ENCODE measurements at places on chromosomes 3 and 15.

GRCh38 chr3:139281522-139282196 lies 62.2 kb upstream of the MRPS22 start:
- DNase-seq, result peak; percentile 77

- no peak for DNase-seq
These were observed 35.0 kb downstream of the SERP1 start for GRCh38 chr3:150511122-150511821.

GRCh38 chr3:173826416-173826815 lies 428.9 kb downstream of the NLGN1 start:
- DNase-seq, result no peak

- peak; percentile 21 for DNase-seq
These were observed 47.9 kb downstream of the PIK3CB start for GRCh38 chr3:138786788-138787271.

DNA sequence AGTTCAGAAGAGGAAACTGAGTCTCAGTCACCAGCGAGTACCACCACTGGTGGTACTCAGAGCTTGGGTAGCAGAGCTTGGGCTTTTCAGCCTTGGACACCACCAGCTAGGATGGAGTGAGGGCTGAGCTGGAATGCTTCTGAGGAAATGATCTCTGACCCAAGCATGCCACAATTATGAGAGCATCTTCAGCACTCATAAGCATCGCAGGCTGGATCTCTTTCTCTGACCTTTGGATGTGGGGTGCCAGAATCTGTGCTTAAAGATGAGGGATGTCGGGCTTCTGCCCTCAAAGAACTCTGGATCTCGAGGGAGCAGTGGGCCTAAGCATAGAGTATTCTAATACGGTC lies 36.4 kb downstream of the ZNF710 start:
- peak; percentile 91 for DNase-seq

DNA sequence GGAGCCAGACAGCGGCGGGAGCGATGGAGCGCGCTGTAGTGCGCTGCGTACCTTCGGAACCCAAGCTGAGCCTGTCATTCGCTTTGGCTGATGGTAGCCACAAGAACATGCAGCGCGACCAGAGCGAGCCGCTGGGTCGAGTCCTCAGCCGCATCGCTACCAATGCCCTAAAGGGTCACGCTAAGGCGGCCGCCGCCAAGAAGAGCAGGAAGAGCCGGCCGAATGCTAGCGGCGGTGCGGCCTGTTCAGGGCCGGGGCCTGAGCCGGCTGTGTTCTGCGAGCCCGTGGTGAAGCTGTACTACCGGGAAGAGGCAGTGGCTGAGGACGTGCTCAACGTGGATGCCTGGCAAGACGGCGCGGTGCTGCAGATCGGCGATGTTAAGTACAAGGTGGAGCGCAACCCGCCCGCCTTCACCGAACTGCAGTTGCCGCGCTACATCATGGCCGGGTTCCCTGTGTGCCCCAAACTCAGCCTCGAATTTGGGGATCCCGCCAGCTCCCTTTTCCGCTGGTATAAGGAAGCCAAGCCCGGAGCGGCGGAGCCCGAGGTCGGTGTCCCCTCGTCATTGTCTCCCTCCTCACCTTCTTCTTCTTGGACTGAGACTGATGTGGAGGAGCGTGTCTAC lies 498 bp downstream of the PDE12 start:
- peak; percentile 45 for DNase-seq

- DNase-seq, result no peak
These were observed 23.3 kb downstream of the RUBCN start for GRCh38 chr3:197713477-197713822.

DNA sequence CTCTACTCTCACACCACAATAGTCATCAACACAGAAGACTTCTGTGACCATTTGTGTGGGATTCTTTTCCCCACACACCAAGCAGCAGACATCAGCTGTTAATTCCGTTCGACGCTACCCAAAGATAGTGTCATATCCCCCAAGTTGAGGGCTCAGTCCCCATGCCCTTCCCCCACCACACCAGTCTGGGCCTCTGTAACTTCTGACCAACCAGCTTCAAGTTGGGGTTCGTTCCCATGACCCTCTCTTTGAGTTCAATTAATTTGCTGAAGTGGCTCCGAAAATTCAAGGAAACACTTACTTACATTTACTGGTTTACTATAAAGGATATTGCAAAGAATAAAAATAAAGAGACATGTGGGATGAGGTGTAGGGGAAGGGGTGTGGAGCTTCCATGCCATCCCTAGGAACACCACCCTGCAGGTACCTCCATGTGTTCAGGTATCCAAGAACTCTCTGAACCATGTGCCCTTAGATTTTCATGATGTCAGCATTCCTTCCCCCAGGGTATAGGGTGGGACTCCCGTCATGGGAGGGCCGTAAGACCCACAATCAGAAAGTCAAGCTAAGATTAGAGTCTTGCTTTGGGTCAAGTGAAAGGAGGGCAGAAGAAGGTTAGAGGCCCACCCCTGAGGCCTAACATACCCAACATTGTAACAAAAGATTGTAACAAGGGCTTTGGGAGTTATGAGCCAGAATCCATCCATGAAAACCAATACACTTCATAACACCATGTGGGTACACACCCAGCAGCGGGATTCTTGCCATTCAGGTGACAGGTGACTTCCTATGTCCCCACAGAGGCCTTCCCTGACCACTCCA lies 82.7 kb downstream of the BTLA start:
- DNase-seq, result no peak

GRCh38 chr3:141426404-141427034 lies 58.2 kb downstream of the ZBTB38 start:
- DNase-seq, result peak; percentile 64

DNA sequence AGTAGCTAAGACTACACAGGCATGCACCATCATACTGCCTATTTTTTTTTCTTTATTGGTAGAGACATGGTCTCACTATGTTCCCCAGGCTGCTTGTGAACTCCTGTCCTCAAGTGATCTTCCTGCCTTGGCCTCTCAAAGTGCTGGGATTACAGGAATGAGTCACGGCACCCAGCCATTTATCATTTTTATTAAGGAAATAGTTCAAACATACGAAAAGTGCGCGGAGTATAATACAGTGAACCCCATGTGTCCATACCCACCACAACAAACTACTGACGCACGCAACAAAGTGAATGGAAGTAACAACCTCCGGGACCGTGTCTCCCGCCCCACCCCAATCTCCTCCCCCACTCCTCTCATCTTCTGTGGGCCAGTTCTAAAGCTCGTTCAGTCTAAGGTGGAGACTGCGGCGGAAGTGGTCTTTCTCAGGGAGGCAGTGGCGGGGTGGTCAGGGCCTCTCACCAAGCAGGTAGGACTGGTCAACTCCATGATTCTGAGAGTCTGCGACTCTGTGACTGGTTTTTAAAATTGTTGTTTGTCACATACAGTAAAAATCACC lies 42.1 kb downstream of the DNAJB8 start:
- peak; percentile 55 for DNase-seq

GRCh38 chr3:106004137-106004681 lies 135.4 kb upstream of the CBLB start:
- DNase-seq, result peak; percentile 75

DNA sequence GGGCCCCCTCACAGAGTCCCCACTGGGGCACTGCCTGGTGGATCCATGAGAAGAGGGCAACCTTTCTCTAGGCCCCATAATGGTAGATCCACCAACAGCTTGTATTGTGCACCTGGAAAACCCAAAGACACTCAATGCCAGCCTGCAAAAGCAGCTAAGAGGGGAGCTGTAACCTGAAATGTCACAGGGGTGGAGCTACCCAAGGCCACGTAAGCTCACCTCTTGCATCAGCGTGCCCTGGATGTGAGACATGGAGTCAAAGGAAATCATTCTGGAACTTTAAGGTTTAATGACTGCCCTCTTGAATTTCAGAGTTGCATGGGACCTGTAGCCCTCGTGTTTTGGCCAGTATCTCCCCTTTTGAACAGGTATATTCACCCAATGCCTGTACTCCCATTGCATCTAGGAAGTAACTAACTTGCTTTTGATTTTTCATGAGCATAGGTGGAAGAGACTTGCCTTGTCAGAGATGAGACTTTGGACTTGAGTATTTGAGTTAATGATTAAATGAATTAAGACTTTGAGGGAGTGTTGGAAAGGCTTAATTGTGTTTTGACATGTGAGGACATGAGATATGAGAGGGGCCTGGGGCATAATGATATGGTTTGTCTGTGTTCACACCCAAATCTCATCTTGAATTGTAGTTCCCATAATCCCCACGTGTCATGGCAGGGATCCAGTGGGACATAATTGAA lies 900.9 kb upstream of the ROBO1 start:
- DNase-seq, result no peak

DNA sequence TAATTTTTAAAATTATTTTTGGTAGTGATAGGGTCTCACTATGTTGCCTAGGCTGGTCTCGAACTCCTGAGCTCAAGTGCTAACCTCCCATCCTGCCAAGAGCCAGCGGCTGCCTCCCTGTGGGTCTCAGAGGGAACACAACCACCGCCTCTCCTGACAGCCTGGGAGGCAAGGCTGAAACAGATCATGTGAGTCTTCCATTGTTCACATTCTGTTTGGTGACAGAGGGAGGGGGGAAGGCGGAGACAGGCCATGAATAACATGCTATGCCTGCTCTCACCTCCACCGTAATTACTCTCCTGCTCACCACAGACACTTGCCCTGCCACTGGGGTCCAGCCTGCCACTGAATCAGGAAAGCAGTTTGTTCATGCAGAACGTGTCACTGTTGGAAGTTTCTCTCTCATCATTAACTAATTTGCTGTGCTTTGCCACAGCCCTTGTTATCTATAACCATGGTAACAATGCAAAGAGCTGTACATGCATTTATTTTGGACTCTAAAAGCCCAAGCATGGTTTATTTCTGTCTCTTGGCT lies 78.4 kb upstream of the RASGRF1 start:
- DNase-seq, result no peak

- no peak for DNase-seq
These were observed 1045.0 kb downstream of the FHIT start for GRCh38 chr3:60206206-60206605.

DNA sequence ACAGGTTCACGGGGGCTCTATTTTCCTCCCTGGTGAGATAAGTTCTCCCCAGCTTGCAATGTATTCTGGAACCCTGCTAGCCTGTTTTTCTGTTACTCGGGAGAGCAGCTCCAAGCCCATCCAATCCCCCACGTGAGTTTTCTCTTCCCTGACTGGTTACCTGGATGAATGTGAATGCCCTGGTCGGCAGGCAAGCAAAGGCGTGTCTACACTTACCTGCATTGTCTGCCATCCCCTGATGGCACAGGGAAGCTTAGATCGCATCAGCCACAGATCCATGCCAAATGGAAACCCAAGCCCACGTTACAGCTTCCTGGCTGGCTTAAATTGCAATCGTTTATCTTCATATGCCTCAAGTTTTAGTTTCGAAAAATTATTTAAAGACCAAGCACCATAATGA lies 149.9 kb downstream of the FOXP1 start:
- DNase-seq, result no peak

GRCh38 chr3:72067721-72068120 lies 282.8 kb upstream of the PROK2 start:
- no peak for DNase-seq

- no peak for DNase-seq
These were observed 310.2 kb downstream of the SATB1 start for GRCh38 chr3:18114894-18115293.

- no peak for DNase-seq
These were observed 308.7 kb downstream of the CHST2 start for GRCh38 chr3:143428294-143428693.

- no peak for DNase-seq
These were observed 157.3 kb upstream of the LPP start for GRCh38 chr3:187996609-187997008.

GRCh38 chr15:84595660-84596059 lies 5.1 kb upstream of the ZSCAN2 start:
- DNase-seq, result no peak

- DNase-seq, result no peak
These were observed 119.2 kb downstream of the SHQ1 start for GRCh38 chr3:72728958-72729467.

DNA sequence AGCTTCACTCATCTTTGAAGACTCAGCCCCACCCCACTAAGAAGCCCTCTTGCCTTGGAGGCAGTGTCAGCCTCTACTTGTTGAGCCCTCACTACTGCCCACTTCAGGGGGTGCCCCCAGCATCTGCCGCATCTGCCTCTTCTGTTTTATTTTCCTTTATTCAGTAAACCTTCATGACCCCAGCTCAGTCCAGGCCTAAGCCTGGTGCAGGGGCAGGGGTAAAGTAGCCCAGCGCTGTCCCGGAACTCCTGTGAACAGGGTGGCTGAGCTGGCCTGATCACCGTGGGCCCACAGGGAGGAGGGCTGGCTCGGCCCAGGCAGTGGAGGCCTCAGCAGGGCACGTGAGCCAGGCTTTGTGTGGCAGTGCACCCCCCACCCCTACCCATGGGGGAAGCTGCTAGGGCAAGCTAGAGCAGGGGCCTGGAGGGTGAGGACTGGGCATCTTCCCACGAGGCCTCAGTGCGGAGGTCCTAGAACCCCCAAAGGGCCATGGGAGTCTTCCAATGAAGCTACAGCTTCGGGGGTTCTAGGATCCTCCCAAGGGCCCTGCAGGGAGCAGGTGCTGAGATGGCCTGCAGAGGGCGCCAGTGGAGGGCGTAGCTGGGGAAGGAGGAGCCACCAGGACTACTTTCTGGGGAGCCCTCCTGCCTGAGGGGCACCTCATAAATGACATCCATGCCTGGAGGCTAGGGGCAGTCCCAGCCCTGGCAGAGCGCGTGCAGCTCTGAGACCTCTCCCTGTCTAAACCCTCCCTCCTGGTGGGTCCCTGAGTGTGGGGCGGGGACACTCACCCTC lies 36.0 kb downstream of the TSPAN3 start:
- no peak for DNase-seq

- no peak for DNase-seq
These were observed 226.5 kb downstream of the NLGN1 start for GRCh38 chr3:173624086-173624485.

- DNase-seq, result no peak
These were observed 247.7 kb downstream of the VGLL3 start for GRCh38 chr3:86743233-86743632.

GRCh38 chr15:46280762-46281542 lies 646.1 kb downstream of the SQOR start:
- no peak for DNase-seq

- peak; percentile 39 for DNase-seq
These were observed 236.6 kb downstream of the TBC1D5 start for GRCh38 chr3:17505856-17506255.

DNA sequence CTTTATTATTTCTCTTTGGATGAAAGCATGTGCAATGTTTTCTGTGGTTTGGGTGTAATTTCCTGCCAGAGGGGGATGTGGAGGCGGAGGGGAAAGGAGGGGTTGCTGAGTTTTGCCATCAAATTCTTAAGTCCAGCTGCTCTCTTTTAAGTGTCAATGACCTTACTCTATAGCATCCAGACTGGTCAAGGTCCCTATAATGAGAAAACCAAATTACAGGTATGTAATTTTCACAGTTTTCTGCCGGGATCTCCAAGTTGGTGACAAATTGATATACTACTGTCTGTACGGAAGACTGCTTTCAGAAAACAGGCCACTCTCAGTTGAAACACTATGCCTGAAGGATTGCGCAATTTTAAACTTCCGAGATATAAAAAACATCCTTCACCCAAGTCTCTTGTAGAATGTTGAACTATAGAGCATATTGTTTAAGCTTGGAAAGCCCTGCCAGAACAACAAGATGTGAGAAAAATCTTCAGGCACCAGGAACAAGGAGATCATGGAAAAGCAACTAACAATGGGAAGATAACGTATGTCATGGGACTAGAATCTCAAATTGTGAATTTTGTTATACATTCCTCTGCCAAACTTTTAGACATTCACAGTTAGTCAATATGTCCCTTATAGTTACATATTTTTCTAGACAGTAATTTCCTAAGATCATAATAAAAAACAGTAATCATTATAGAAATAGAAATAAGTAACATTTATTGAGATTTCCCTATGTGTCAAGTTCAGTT lies 300.7 kb upstream of the SATB1 start:
- DNase-seq, result no peak

GRCh38 chr3:136694321-136694720 lies 57.9 kb downstream of the STAG1 start:
- DNase-seq, result no peak

Data from EL (cell line).